ENCODE measurements at places on chromosomes 2 and 18.
A peak's percentile ranks its signal among the peaks of the same experiment; 100 is the strongest.

DNA sequence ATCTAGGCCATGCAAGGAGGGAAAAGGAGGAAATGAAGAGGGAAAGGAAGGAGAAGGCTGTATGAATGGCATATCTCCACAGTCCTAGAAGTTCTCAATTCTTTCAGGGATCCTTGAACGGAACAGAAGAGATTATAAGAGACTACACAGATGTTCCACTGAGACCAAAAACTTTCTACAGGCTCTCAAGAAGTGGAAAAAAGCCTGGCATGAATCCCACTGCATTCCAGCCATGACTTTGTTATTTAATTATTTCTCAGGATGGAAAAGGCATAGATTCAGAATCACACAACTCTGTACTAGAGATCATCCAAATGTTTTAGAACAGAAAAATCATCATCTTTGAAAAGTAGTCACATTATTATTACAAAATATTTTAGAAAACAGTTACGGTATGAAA is 131.7 kb upstream of the CDH20 start:
- no peak for DNase-seq

GRCh38 chr2:236113948-236114347 is 54.2 kb downstream of the GBX2 start:
- no peak for DNase-seq

- DNase-seq, result no peak
Measured at GRCh38 chr2:17538022-17538843, 2.3 kb upstream of the VSNL1 start.

GRCh38 chr2:241952816-241953215 is 83.3 kb downstream of the RTP5 start:
- DNase-seq, result no peak

GRCh38 chr2:199315299-199316179 is 142.2 kb downstream of the SATB2 start:
- DNase-seq, result no peak

- DNase-seq, result no peak
Measured at GRCh38 chr2:158753641-158754611, 41.2 kb upstream of the DAPL1 start.

GRCh38 chr18:51164342-51164741 is 33.1 kb downstream of the MEX3C start:
- DNase-seq, result no peak

DNA sequence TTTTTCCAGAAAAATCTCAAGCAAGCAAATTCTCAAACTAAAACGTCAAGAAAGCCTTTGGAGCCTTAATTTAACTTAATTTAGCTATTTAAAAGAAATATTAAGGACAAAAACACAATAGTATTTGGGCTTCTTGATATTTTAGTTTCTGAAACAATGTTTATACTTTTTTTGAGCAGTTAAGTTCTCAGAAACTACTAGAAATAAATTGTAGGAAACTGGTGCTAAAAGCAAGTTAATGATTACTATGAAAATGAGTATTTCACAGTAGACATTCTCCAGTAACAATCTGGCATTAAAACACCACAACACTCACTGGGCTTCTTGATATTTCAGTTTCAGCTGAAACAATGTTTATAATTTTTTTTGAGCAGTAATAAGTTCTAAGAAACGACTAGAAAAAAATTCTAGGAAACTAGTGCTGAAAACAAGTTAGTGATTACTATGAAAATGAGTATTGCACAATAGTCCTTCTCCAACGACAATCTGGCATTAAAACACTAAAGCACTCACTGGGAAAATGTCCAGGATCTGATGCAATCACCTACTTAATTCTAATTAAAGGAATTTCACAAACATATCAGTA is 45.1 kb downstream of the TRAK2 start:
- no peak for DNase-seq

DNA sequence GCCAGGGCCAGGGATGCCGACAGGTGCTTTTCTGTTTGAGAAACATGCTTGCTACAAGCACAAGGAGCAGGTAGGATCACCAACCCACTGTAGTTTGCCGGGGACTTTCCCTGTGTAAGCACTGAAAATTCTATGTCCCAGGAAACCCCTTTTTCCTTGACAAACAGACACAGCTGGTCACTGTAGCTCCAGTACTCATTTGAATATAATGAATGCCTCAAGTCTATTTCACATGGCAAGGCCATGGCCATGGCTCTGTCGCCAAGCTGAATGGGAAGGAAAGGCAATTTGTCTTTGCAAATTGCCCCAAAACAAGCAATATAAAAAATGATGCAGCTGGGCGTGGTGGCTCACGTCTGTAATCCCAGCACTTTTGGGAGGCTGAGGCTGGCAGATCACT is 49.6 kb upstream of the IGFBP2 start:
- no peak for DNase-seq

DNA sequence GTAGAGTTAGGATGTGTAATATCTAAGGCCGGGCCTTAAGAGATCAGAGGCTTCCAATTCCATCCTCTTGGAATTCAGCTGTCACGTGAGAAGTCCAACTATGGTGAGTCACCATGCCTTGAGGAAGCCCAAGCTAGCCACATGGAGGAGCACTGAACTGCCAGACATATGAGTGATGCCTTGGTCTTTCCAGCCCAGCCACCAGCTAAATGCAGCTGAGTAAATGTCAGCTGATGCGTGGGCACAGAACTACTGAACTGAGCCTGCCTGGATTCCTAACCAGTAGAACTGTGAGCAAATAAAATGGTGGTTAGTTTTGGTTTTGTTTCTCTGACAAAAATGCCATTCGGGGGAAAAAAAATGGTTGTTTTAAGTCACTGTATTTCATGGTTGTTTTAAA is 153.7 kb upstream of the SERTAD2 start:
- DNase-seq, result peak; percentile 44

DNA sequence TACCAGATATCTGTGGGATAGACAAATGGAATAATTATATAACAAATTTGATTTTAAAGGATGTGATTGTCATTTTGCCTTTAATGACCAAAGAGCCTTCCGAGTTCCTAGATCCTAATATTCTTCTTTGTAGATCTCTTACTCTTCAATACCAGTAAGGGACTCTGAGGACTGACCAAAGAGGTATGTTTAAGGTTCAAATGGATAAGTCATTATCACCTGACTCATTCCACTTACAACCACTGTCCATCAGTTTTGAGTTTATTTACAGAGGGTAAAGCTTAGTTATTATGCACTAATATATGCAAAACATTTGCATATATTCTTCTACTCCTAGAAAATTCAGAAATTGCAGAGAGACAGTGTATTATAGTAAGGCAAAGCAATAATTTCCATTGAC is 62.7 kb downstream of the CCDC148 start:
- DNase-seq, result no peak

Data from stimulated activated CD8-positive, alpha-beta memory T cell treated with anti-CD3 and anti-CD28 coated beads, Interleukin-15, amount 100 ng/mL, for 48 hours (primary cell).